ENCODE measurements at places on chromosomes 7 and 10. TPM values are rescaled to one million over a fixed set of nuclear protein-coding genes. Genes with fewer than 3 reads are reported as not detected.

DNA sequence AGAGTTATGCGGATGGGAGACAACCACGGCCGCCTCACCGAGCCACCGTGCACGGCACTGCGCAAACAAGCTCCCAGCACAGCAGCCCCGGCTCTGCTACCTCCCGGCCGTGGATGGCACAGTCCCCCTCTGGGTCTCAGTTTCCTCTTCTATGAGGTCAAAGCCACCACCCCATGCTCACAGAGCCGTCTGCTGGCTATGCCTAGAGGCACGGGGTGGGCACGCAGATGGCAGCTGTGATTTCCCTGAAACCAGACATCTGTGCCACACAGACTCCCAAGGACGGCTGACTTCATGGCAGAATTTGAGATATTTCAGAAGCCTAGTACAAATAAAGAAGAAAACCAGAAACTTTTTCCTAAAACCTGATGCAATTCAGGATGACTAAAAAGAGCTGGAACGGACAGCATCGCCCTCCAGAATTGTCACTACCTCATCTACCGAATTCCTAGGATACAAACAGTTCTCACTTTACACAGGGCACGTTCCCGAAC lies 73.2 kb downstream of the AMZ1 start:
- DNase-seq = no peak

DNA sequence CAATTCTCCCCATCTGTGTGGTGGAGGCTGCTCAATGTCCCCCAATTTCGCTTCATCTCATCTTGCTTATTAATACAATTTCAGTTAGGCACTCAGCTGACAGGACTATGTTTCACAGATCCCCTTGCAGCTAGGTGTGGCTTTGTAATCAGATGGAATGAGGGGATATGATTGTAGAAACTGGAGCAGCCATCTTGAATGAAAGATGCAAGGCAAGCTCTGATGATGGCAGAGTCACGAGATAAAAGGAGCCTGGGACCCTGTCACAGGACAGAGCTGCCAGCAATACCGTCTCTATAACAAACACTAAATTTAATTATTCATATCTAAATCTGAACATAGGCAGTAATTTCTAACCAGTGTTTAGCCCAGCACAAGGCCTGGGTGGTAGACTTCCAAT lies 991 bp upstream of the DLD start:
- DNase-seq = no peak

SMC3 gene
- total RNA-seq = 52.3 TPM

DNA sequence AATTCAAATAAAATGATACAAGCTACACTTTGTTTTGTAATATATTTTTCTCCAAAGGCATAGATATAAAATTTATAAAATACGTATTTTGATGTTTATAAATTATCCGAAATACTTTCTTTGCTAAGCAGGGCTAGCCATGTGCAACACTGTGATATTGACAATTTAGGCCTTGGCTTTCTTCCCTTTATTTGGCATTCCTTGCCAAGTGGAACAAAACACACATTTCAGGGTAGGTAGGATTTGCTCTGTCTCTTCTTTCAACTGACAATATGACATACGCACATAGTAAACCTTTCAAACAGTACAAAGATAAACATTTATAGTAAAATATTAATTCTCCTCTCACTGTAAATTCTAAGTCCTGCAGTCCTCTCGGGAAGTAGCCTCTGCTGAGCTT lies 103.3 kb upstream of the POT1 start:
- DNase-seq = no peak

GRCh38 chr7:74058486-74058885 lies 25.1 kb upstream of the LIMK1 start:
- no peak for DNase-seq

DNA sequence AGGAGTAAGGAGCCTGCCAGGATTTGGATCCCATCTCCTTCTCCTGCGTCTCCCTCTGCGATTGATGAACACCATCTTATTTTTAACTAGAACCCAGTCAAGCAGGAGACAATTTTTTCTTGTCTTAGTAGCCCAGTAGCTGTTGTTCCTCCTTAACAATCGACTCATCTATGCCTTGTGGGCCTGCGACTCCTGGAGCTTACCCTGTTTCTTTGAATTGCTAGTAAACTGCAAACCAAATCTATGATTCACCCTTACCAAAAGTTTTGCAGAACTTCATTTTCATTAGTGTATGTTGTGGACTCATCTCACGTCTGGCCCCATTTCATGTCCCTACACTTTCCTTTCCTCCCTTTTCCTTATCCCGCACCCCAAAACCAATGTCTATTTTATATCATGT lies 37.7 kb downstream of the TRIL start:
- DNase-seq = no peak

GRCh38 chr7:81692146-81692905 lies 77.5 kb downstream of the HGF start:
- no peak for DNase-seq

GRCh38 chr10:121921238-121921931 lies 6.4 kb downstream of the ATE1 start:
- DNase-seq = no peak

DNA sequence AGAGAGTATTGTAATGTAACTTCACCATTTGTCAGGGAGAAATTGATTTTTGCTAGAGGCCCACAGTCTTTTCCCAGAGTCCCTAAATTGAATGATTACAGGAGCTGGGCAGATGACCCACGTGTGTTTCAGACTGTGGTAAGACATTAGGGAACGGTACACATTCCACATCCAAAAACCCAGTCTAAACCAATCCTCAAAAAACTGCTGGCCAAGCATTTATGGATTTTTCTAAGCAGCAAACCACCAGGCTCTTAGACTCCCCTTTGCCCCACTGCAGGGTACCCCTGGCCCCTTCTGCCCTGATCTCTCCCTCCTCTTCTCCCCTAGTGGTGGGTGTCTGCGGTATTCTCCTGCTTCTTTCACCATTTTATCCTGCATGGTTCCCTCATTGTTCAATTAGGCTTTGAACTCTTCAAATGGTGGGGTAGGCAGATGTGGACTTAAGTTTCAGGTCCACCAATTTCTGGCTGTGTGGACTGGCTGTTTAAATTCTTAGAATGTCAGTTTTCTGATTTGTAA lies 135.5 kb upstream of the SORCS3 start:
- no peak for DNase-seq

CYP3A7 gene
- not detected for total RNA-seq

PRF1 gene
- not detected for total RNA-seq

DNA sequence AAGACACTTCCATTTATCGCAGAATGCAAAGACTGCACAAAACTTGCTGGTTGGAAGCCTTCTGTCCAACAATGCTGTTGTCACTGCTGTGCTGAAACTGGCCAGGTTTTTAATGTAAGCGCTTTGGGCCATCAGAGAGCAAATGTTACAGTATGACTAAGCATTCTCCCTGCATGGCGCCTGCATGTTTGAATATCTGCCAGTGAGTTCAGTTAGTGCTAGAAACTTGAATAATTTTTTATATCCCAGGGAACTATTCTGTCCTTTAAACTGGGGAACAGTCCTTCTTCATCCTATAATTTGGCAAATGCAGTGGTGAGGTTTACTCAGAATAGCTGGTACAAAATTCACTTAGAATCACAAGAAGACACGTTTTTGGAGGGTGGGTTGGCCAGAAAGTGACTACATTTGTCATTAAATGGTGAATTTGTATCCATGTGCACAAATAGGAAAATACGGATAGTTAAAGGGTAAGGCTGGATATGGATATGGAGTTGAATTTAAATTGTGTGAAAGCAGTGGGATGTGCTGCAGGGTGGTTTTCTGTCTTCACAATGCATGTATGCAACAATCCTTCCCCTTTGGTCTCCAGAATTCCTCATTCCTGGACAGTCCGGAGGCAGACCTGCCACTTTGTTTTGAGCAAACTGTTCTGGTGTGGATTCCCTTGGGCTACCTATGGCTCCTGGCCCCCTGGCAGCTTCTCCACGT lies 1.7 kb downstream of the ABCC2 start:
- peak; percentile 84 for DNase-seq

DNA sequence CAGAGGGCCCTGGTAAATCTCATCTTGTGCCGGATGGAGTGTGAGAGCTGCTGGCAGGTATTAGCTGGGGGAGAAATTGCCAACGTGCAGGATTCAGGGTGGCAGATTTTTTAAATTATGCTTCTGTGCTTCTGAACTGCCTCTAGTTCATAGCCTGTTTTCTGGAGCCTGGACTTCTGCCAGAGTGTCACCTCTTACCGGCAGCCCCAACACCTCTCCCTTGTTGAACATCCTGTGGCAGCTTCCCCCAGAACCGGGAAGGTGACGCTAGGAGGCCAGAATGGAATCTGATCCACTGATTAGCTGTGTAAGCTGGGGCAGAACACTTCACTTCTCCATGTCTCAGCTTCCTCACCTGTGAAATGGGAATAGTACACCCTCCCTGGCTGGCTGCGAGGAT lies 5.1 kb downstream of the VWA2 start:
- DNase-seq = no peak

- no peak for DNase-seq
These were observed 170.0 kb downstream of the ELAPOR2 start for GRCh38 chr7:86889501-86889900.

TUBAL3 gene
- total RNA-seq = 1.6 TPM

DNA sequence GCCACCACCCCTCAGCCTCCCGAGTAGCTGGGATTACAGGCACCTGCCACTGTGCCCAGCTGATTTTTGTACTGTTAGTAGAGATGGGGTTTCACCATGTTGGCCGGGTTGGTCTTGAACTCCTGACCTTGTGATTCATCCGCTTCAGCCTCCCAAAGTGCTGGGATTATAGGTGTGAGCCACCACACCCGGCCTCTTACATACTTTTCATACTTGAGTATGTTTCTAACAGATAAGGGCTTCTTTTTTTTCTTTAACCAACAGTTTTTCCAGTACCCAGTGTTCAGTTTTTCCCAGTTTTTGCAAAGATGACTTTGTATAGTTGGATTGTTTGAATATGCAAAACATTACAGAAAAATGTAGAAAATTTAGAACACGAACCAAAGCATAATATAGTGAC lies 7.7 kb downstream of the EIF4H start:
- DNase-seq = no peak

- no peak for DNase-seq
These were observed at the start of gene SLC13A4 for GRCh38 chr7:135728136-135728669. SLC13A4 (minus strand) TSS chr7:135728186; CDS start chr7:135727496, 690 bp downstream.

NPC1L1 gene
- 0.09 TPM for total RNA-seq

DNA sequence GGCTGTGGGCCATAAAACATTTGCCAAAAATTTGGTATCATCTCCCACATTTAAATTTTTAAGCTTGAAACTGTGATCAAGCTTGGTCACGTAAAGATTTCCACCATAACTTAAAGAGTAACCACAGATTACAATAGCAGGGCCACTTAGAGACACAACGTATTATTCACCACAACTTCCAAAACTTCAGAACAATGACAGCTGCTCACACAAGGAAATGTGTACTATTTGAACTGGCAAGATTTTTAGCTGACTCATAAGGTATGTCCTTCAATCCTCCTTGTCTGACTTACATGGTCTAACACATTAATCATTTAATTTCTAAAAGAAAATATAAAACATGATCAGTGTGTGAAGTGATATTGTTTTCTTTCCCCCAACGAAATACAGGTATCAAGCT lies 234.5 kb downstream of the PARD3 start:
- no peak for DNase-seq

DNA sequence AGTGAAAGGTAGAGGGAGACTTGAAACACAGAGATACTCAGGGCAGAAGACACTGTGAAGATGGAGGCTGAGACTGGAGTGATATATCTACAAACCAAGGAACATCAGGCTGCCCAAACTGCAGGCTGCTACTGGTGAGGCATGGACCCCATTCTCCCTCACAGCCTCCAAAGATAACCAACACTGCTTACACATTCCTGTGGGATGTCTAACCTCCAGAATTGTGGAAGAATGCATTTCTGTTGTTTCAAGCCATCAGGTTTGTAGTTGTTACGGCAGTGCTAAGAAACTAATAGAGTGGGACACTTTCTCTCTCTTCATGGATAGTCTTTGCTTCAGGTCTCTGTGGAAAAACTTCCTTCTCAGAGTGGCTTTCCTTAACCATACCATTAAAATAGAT lies 182.6 kb upstream of the TMEM106B start:
- DNase-seq = no peak

OR2A7 gene
- not detected for total RNA-seq

DNA sequence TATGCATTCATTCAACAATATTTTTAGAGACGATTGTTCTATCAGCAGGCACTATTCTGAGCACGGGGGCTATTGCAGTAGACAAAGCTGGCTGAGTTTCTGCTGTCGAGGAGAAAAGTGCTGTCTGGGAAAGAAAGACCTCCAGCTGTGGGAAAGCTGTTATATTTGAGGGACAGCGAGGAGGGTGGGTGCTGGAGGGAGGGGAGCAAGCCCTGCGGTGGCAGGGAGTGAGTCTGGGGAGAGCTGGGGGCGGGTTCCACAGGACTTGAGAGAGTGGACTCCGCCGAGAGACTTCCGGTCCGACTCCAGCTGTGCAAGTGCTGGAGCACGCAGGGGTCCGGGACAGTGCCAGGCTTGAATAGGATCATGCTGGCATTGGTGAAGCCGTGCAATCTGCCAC lies 602.1 kb upstream of the FOXK1 start:
- DNase-seq = no peak

DNA sequence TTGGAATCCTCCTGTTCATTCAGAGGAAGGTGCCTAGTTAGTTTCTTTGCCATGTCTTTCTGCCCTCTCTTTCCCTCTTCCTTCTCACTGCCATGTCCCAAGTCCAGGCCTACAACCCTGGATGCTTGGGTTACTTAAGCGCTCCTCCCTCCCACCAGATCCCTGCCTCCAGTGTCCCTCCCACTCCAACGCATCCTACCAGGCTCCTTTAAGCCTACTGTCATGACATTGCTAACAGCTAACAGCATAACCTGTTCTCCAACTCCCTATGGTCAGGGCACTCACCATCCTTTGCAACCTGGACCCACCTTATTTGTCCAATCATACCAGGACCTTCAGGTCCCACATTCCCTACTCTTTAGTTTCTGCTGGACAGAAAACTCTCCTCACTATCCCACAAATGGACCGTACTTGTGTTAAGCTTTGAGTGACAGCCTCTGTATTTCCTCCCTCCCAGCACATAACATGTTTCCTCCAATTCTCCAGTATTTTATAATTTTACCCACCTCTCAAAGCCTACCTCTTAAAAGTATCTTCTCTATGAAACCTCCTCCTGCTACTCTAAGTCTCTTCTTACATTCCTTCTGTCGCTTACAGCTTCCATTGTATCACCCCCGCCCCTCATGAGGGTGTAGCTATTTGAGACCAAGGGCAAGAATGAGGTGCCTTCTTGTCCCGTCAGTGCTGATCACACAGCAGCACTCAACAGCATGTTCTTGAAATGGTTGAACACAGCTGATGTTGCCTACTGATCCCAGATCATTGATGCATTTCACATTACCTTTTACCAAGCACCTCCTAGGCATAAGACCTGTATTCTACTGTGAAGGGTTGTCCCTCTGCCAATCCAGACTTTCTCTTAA lies 1.7 kb downstream of the BLNK start:
- no peak for DNase-seq

PNLIPRP1 gene
- not detected for total RNA-seq

Measured in NCI-H460 (cell line).